ENCODE measurements at places on chromosomes 6 and 20.

GRCh38 chr6:36340618-36341454 lies 4.1 kb upstream of the BNIP5 start:
- peak; percentile 80 for DNase-seq

GRCh38 chr6:23510778-23511510 lies 615.1 kb upstream of the NRSN1 start:
- DNase-seq = no peak

GRCh38 chr6:118514689-118515088 lies 33.4 kb upstream of the PLN start:
- no peak for DNase-seq

GRCh38 chr6:12911427-12911826 lies 194.9 kb downstream of the PHACTR1 start:
- no peak for DNase-seq

GRCh38 chr6:20678831-20679352 lies 144.6 kb downstream of the CDKAL1 start:
- no peak for DNase-seq

GRCh38 chr20:33299111-33299603 lies 16.1 kb downstream of the BPIFB1 start:
- peak; percentile 80 for DNase-seq

DNA sequence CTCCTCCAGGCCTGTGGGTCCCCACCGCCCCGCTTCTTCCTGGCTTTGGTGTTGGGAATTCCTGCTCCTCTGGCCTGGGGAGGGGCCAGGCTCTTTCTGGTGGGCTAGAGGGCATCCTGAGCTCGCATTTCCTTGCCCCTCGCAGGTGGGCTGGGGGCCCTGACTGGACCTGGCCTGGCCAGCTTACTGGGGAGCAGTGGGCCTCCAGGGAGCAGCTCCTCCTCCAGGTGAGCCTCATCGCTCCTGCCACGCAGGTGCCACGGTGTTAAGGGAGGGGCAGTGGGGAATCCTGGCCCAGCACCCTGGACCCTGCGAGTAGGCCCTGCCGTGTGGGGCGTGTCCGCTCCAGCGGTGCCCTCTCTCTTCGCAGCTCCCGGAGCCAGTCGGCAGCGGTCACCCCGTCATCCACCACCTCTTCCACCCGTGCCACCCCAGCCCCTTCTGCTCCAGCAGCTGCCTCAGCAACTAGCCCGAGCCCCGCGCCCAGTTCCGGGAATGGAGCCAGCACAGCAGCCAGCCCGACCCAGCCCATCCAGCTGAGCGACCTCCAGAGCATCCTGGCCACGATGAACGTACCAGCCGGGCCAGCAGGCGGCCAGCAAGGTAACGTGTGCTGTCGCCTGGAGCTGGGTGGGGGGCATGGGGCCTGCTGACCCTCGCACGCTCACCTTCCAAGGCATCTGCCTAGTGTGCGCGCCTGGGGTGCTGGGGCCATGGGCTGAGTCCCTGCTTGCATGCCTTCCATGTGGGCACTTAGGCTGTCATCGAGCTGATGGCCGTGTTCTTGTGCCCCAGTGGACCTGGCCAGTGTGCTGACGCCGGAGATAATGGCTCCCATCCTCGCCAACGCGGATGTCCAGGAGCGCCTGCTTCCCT lies 4.7 kb downstream of the ADRM1 start:
- DNase-seq = no peak

DNA sequence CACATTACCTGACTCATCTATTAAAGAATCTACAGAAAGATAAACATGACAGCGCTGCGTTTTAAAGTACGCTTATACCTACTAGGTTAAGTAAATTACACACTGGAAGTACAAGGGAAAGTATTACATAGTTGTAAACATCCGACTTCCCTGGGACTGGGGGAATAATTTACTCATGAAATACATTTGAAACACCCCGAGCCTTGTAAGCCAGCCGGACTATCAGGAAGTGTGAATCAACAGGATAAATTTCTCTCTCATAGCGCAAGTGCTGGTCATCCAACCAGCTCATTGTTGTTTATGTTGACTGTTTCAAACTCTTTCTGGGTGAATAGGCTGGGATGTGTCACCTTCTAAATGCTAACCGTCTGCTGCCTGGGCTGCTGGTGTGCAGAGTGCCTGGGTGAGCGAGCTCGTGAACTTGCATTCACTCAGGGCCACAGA lies 4.9 kb downstream of the BMP6 start:
- DNase-seq = no peak

DNA sequence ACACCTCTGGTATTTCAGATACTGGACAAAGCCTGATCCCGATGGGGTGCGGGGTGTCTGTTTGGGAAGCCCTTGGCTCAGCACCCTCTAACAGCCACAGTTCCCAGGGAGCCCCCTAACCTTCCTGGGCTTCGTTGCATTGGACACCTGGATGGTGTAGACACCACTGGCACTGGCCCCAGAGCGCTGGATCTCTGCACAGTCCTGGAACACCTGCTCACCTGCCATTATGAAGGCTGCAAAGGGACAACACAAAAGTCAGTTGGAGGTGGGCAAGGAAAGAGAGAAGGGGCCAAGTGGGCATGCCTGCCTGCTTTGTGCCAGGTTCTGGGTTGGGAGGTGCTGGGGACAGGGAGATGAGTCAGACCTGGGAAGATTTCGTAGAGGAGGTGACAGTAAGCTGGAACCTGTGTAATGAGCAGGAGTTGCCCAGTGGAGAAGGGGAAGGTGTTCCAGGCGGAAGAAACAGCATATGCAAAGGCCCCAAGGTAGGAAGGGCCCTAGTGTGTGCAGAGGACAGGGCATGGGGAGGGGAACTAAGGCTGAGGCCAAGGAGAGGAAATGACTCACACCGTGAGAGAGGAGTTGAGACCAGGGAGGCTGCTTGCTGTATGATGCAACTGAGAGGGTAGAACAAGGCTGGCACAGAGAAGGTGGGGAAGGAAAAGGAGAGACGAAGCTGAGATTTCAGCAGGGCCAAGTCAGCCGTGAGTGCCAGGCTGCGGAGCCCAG lies 34.9 kb downstream of the ANGPT4 start:
- DNase-seq = peak; percentile 54

- DNase-seq = no peak
Measured at GRCh38 chr6:11586536-11586935, 49.0 kb downstream of the TMEM170B start.

DNA sequence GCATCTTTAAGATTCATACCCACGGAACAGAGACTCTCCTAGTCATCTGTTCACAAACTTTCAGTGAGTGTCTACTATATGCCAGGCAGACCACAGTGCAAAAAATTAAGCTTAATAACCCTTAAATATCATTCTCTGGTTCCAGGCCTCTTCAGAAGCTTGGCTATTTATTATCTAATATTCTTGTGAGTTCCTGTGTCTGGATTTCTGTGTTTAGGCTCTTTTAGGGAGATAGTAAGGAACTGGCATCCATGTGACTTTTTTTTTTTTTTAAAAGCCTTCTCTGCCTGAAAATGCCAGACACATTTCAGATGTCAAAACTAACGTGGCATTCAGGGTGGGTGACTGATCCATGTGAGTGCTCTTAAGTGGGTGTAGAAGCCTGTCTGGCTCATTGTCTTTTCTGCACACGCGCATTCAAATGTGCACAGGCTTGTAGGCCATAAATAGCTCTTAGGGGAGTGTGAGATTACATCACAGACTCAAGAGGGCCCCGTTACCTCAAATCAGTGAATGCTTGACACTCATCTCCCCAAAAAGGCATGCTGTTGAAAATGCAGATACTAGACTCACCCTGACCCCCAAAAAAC lies 141.9 kb downstream of the GMPR start:
- no peak for DNase-seq

DNA sequence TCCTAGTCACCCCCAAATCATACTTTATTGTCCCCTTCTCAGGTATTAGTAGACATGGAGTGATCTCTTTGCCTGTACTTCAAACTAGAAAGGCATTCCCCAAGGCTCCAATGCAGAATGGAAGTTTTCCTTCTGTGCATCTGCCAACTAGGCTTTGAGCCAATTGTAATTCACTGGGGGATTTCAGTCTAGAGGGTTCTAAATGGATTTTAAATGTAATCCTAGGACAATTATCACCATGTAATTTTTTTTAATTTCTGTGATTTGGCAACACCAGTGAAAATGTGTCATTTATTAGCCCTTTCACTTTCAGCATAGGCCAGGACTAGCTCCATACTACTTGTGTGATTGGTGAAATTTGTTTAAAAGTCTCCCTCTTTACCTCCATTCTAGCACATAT lies 557.6 kb upstream of the MARCKS start:
- DNase-seq = no peak

Measured in activated CD4-positive, alpha-beta memory T cell treated with anti-CD3 and anti-CD28 coated beads for 36 hours (primary cell).